RPMI8226 (cell line): ENCODE measurements at places on chromosomes 6 and 20.

- DNase-seq = peak; percentile 63
Measured at GRCh38 chr6:16129623-16130401, 926 bp downstream of the MYLIP start.

DNA sequence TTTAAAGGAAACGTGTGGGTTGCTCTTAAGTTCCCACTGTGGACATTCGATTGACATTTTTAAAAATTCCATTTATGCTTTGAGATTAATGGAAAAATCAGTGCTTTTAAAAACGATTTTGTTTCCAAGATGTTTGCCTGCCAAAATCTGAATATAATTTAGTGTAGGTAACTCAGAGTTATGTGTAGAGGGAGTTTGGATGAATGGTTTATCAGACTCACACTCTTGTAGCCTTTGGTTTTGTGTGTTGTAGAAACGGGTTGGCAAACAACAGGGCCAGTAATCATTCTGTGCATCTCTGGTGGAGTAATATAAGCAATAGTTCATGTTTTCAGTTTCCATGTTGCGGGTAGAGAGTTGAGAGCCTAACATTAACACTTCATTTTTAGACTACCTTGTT, 140.6 kb downstream of the RPS12 start:
- DNase-seq = no peak

GRCh38 chr6:134830940-134831339, 119.0 kb downstream of the ALDH8A1 start:
- DNase-seq = no peak

DNA sequence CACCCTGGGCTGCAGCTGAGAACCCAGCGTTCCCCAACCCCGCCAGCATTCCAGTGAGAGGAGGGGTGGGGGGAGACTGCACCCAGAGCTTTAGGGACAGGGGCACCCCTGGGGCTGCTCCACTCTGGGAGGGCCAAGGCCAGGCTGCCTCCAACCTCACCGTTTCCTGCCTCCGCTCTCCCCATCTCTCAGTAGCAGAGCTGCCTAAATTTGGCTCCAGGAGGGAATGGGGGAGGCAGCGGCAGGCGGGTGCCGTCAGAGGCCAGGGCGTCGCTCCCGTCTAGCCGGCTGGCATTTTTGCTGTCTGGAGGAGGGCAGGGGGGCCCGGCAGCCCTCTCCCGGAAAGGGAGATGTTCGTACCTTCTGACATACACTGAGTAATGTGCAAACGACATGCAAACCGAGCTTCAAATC, 46.6 kb downstream of the NOL4L start:
- DNase-seq = no peak

DNA sequence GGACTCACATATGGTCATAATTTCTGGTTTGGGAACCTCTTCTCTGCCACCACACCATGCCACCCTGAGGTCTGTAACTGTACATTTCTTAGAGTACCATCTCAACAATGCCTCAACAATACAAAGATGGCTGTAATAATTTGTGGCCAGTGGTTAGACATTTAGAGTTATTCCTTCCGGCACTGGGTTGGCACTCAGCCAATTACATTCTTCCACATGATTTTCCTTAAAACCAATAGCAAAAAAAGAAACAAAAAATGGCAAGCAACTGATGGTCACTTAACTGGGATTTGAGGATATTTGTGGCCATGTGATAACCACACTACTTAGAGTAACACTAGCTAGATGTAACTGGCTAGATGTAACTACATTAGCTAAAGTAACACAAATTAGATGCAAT, 79.9 kb downstream of the SEL1L2 start:
- DNase-seq = no peak

DNA sequence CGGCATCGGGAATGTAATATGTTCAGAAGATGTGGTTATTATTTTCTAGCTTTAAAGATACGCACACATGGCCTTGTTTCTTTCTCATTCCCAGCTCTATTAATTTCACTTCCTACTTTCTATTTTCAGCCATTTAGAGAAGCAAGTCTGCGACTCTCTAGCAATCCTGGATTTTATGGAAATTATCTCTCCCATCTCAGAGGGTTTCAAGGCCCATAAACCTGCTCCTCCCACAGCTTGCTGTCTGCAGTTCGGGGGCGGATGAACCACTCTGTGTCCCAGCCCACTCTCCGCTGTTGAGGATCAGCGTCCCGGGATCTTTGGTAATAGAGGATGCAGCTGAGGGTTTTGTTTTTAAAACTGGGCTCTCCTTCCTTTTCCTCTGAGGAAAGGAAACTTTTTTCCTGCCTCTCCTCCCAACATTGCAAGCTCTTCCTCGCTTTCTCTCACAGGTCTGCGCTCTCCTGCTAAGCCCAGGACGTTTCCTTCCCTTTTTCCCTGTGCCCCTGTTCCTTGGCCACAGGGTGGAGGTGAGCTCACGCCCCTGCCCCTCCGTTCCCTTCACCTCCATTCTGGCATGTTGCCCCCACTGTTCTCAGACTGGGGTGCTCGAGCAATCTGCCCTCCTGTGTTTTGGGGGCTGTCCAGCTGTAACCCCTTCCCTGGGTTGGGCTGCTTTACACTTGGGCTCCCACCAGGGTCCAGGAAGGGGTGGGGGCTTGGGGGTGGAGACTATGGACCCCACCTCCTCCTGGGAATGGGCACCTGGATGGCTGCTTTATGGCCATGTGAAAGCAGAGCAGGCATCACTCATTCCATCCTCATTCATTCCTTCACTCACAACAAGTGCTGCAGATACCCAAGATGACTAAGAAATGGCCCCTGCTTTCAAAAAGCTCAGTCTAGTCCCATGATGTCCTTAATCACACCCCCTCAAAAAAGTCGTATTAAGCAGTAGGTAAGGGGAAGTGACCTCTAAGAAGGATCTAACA, 54.9 kb downstream of the ZBTB9 start:
- DNase-seq = no peak

DNA sequence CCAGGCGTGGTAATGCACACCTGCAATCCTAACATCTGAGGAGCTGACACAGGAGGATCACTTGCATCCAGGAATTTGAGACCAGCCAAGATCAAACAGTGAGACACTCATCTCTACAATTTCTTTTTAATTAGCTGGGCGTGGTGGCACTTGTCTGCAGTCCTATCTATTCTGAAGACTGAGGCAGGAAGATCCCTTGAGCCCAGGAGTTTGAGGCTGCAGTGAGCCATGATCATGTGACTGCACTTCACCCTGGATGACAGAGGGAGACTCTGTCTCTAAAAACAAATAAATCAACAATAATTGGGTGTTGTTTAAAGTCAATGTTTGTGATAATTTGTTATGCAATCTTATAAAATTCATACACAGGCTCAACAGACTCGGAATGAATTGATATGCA, 18.0 kb upstream of the HLA-A start:
- no peak for DNase-seq

DNA sequence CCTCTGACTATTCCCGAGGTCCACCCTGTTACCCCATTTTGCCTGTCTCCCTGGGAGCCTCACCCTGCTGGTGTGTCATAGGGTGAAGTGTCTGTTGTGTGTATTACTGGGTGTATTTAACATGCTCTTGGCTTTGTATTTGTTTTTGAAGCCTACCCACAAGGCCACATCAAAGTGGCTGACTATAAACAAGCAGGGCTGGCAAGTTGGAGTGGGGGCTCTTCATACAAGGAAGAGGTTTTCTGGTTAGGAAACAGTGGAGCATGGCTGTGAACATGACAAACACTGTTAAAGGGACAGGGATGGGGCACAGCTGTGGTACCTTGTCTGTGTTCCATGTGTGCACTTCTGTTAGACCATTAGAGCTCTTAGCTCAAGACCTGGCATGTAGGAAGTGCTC, 26.3 kb downstream of the HECA start:
- no peak for DNase-seq

- no peak for DNase-seq
Measured at GRCh38 chr6:92977018-92977417, 442.3 kb downstream of the EPHA7 start.

- no peak for DNase-seq
Measured at GRCh38 chr20:51354191-51354768, 188.2 kb downstream of the NFATC2 start.

- DNase-seq = no peak
Measured at GRCh38 chr6:7169296-7169721, 61.5 kb downstream of the RREB1 start.

DNA sequence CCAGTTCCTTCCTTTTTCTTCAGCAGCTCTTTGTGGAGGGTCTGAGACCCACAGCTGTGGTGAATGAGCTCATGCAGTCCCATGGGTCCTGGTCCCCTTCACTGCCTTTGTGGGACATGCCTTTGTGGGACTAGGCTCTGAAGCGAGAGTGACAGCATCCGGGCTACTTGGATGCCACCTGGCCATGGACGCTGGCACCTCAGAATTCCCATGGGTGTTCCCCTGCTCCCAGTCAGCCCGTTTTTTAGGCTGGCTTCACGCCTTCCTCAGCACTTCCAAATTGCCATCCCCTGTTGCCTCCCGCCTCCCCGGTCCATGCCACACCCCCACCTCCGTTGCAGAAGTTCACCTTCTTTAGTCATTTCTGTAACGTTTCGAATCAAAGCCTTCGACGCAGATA, 45.1 kb downstream of the RAMACL start:
- no peak for DNase-seq

DNA sequence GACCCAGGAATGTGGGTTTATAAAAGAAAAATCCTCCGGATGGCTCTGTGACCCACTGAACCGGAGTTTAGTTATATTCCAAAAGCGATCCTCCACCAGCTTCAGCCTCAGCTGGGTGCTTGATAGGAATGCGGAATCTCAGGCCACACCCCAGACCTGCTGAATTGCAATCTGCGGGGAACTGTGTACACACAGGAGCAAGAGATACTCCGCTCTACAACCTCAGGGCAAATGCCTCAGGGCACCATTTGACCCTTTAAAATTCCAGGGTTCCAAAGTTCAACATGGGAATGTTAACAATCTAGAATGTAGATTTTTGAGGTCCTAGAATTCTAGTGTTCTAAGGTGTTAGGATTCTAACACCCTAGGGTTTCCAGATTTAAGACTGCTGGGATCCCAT, 10.8 kb downstream of the BPIFA2 start:
- DNase-seq = no peak
